Nephron progenitor cell (in vitro differentiated cells): ENCODE measurements at places on chromosomes 2 and 18.

GRCh38 chr18:49170925-49171505 is 220.2 kb upstream of the SMAD7 start:
- no peak for DNase-seq

DNA sequence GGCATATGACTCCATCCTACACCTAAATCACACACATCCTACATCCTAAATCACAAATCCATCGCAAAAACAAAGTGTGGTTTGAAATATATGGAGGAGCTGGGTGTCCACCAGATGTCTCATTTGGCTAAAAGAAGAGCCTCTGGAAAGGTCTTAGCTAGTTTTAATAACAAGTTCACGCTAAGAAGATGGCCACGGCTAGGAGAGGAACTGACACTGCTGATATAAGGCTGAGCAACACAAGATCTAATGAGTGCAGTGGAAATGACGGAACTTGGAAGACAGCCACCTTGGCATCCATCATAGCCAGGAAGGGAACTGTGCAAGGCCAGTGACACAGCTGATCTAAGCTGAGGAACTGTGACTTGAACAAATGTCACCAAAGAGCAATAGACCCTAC is 60.0 kb upstream of the AGAP1 start:
- no peak for DNase-seq

DNA sequence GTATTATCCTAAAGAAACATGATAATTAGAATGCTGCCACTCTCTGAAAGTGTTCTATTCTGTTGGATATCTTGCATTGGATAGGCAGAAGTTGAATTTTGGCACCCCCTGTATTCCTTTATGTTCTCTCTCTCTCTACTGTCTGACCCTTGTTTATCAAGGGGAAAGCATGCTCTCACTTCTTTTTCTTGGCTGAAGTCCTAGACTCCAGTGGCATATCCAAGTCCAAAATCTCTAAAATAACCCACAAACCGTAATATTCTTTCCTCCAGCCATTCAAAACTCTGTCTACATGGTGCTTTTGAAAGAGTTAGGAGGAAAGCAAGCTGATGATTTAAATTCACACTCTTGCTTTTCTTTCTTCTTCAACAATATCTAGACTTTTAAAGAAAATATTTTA is 669.7 kb downstream of the TDRD15 start:
- no peak for DNase-seq

DNA sequence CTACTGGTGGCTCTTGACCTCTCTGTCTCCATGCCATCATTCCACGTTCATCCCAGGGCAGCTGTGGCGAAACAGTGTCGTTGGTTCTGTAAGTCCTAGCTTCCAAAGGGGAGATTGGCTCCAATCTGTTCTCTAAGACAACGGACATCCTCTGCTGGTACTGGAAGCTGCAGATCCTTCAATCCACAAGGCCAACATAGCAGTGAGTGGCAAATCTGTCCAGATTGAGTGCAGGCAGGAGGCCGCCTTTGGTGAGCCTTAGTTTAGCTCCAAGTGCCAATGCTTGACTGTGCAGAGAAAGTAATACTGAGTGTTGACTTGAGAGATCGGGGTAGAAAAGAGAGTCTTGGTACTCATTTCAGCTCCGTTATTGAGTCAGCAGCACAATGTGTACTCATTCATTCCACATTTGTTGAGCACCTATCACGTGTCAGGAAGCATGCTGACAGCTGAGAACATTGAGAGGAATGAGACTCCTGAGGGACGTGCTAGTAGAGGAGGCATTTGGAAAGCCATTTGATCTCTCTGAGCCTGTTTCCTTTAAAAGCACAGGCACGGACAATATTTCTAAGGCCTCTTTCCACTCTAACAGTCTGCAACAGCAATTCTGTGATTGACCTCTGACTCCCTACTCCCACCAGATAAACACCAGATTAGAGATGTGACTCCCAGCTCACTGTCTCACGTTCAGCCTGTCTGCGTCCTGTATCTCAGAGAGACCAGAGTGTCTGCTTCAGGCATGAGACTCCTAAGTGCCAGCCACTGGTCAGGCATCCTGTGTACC is 306.0 kb downstream of the CLIP4 start:
- peak; percentile 14 for DNase-seq

DNA sequence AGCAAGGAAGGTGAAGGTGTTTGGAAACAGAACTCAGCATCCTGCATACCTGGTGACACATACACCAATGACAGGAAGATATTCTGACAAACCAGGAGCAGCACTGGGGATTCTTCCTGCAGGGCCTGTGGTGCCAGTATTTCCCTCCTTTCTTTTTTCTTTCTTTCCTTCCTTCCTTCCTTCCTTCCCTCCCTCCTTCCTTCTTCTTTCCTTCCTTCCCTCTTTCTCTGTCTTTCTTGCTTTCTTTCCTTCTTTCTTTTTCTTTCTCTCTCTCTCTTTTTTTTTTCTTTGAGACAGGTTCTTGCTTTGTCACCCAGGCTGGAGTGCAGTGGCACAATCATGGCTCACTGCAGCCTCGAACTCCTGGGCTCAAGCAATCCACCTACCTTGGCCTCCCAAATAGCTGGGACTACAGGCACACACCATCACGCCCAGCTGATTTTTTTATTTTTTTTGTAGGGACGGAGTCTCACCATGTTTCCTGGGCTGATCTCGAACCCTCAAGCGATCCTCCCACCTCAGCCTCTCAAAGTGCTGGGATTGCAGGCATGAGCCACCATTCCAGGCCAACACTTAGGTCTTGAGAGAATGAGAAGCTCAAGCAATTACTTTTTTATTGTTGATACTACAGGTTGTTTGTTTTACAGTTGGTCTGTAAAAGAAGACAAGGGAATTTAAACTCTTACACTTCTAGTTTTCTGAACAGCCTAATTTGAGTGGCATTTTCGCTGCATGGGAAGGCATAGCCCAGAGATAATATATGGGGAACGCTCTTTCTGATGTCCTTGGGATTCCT is 54.7 kb upstream of the GATA6 start:
- DNase-seq: no peak

DNA sequence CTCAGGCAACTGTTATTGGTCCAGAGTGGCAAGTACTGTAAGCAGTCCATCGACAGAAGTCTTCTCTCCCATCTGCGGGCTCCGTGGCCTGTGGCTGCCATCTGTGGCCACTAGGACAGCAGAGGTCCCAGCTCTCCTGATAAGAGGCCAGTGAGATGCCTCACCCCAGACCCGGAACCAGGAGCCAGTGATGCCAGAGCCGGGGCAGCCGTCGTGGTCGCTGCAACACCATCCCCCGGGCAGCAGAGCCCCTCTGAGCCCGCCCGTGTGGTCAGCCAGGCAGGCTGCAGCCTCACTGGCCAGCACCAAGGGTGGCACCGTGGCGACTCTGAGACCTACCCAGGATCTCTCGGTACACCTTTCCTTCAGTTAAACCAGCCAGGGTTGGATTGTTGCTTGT is 8.7 kb downstream of the GPR148 start:
- DNase-seq: no peak

DNA sequence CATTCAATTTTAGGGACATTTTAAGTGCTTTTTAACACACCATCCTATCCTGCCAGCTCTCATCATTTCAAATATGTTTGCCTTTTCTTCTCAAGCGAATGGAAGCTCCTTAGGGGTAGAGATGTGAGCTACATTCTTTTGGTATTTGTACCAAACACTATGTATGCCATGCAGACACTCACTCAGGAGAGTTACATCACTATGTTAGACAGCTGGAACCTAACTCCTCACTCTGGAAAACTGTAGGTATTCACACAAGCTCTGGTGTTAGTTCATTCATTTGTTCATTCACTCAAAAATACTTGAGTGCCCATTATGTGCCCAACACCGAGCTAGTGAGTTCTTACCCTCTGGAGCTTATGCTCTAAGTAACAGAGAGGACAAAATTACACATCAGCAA is 26.4 kb upstream of the RNU4ATAC start:
- no peak for DNase-seq

DNA sequence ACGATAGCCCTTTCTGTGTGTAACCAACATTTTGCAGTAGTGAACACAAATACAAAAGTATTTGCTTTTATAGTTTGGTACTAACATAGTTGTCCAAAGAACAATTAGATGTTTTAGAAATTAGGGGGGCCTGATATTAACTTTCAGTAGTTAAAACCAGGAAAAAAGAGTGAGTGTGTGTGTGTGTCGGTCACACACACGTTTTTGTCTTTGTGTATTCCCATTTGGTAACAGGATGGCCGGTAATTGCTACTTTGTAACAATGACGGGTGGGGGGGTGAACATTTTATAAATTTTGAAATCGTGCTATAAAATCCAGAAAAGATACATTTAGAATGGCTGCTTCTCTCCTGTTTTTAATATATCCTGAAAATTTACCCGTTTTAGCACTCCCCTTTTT is 1.5 kb downstream of the PPIG start:
- no peak for DNase-seq

DNA sequence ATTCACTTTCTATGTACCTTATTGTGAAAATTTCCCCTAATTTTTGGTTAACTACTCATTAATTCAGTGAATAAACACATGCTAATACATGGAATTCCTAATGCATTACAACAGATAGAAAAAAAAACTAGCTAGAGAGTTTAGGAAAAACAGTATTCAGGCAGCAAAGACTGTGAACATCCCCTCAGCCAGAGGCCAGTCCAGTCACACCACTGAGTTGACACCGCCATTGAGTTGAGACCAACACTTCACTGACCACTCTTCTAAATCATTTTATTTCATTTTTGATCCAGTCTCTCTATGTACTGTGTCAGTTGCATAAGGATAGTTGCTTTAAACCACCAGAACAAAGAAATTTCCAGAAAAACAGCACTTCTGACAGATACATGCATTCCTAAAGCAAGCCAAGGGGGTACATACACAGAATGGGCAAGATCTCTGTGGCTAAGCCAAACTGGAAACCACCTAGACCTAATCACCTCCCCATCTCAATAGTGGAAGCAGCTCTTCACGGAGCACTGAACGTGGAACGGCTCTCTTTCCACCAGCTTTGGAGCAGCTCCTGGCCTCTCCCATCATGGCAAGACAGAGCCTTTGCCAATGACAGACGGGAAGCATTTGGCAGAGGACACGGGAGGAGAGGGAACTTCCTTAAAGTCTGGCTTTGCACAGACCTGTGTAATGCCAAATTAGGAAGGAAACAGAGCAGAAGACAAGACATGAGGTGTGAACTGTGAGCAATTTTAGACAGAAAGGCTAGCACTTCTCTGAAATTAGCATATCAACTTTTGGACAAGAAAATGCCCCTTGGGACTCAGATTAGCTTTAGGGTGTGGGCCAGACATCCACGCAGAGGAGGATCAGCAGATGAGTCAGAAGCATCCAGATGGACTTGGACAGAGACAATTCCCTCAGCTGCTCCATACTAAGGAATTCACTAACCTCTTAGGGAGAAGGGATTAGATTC is 36.4 kb downstream of the CACNB4 start:
- no peak for DNase-seq

- DNase-seq: no peak
Measured at GRCh38 chr2:191629976-191630712, 47.8 kb upstream of the NABP1 start.

- DNase-seq: no peak
Measured at GRCh38 chr2:25219621-25220020, 51.2 kb upstream of the POMC start.

GRCh38 chr2:180662521-180662920 is 317.9 kb upstream of the UBE2E3 start:
- DNase-seq: no peak

- DNase-seq: no peak
Measured at GRCh38 chr2:36193680-36194079, 161.9 kb upstream of the CRIM1 start.

- no peak for DNase-seq
Measured at GRCh38 chr2:101467306-101467705, 7.6 kb downstream of the RFX8 start.
